Activated CD4-positive, alpha-beta T cell treated with anti-CD3 and anti-CD28 coated beads, Interleukin-2, amount 50 U/mL, for 24 hours (primary cell): ENCODE measurements at places on chromosomes 12 and 14.

GRCh38 chr14:60775296-60775695, 40.7 kb downstream of the MNAT1 start:
- DNase-seq = no peak

DNA sequence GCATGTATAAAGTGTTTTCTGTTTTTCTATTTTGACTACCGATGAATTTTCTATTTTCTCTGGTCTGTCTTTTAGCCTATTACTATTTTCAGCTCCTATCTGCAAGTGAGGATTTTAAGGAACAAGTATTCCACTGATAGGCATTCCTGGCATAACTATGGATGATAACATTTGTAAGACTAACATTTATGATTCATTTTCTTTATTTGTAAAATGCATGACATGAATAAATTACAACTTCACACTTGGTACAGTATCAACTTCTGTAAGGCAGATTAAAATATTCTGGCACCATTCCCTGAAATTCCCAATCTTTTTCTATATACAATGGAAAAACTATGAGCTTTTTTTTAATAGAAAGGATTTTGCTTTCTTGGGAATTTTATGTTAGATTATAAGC, 121.0 kb upstream of the GARIN2 start:
- DNase-seq = no peak

DNA sequence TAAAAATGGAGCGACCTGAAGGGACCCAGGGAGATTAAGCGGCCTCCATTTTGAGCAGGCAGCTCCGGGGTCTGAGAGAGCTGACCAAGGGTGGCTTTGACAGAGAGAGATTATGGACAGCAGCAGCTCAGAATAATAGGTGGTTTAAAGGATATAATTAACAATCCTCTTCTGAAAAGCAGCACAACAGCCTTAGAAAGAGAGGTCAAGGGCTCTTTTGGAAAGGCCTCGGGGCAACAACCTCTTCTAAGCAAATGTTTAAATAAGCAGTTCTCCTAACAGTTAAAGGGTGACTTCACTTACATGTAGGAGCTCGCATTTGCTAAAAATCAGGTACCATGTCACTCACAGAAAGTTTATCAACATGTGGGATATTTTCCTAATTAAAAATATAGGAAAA, 87.2 kb upstream of the FRMD6 start:
- no peak for DNase-seq

- DNase-seq = no peak
Observed at GRCh38 chr14:85934886-85935254, 404.9 kb downstream of the FLRT2 start.

GRCh38 chr12:3597526-3598210, 106.7 kb downstream of the PRMT8 start:
- no peak for DNase-seq
